Cortex of kidney (tissue), 1 donor: ENCODE measurements at places on chromosomes 1 and 21.

GRCh38 chr1:115744646-115745275 lies 23.8 kb downstream of the CASQ2 start:
- no peak for DNase-seq

DNA sequence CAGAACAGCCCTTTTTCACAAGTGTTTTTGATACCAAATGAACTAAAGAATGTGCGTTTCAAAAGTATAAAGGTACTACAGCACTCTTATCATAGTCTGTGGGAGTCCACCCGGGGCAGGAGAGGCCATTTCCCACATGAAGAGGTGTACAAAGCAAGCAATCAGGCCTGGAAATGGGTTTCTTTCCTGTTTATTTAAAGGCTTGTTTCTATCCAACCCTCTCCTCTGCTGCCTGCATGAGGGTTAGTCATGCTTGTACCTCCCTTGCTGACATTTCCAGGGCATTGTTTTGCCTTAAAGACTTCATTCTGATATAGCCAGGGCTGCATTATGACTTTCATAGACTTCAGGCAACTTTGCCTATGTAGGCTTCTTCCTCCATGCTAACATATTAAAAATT lies 11.6 kb downstream of the SELP start:
- DNase-seq = no peak

GRCh38 chr1:10507111-10507879 lies 32.5 kb downstream of the PEX14 start:
- no peak for DNase-seq

GRCh38 chr1:179807291-179807690 lies 64.2 kb downstream of the FAM163A start:
- no peak for DNase-seq

DNA sequence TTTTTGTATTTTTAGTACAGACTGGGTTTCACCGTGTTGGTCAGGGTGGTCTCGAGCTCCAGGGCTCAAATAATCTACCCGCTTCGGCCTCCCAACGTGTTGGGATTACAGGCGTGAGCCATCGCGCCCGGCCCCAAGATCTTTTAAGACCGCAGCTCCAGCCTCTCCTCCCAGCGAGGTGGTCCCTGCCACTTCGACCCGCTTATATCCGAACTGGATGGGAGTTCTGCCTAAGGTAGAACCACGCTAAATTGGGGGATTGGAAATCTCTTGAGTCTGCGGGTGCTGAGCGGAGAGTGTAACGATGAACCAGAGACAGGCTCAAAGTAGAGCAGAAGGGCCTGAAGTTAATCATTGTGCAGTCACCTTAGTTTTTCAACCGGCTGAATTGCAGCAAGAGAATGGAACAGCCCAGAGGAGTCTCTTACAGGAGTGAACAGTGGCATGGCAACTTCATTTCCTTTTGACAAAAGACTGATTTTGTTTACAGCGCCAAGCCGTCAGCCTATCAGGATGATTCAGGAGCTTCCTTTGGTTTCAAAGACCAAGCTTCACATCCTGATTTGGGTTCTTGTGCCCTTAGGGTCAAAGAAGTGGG lies 726 bp upstream of the CYB5R1 start:
- no peak for DNase-seq
